ENCODE measurements at places on chromosomes 4 and X.

DNA sequence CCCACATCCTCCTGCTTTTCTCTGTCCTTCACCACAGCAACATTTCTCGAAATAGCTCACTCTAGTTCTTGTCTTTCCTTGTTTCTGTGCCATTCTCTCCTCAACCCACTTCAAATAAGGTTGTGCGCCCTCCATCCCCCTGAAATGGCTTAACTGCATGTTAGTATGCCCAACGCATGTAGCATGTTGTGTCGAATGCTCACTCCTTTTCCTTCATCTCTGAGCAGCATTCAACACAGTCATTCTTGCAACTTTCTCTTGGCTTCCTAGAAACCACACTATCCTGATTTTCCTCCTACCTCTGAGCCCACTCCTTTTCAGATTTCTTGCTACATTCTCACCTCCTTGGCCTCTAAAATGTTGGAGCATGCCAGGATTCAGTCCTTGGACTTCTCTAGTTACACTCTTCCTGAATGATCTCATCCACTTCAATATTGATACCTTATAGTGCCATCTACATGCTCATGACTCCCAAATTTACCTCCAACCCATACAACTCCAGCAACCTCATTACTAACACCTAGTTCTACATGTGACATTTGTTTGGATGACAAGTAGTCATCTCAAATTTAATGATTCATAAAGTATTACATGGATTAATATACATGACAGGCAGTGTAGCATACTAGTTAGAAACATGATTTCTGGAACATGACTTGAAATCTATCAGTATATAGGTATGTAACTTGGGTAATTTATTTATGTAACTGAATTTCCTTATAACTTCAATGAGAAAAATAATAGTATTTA is 22.3 kb downstream of the RBMX start:
- DNase-seq = no peak

- DNase-seq = no peak
These were observed 50.3 kb downstream of the PHKA2 start for GRCh38 chrX:18933617-18934016.

DNA sequence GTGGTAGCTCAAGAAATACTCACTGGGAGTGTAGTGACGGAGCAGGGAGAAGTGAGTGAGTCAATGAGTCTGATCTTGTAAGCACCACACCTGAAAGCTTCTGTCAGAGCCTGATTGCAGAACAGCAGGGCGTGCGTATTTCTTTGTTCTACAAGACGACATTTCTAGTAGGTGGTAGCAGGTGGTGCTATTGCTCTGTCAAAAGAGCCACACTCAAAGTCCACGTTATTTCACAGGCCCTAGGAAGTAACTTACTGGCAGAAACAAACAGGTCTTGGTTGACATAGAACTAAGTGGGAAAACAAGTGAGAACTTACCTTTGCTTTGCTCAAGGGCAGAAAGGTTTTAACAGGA is 46.4 kb upstream of the SPRY1 start:
- DNase-seq = no peak

DNA sequence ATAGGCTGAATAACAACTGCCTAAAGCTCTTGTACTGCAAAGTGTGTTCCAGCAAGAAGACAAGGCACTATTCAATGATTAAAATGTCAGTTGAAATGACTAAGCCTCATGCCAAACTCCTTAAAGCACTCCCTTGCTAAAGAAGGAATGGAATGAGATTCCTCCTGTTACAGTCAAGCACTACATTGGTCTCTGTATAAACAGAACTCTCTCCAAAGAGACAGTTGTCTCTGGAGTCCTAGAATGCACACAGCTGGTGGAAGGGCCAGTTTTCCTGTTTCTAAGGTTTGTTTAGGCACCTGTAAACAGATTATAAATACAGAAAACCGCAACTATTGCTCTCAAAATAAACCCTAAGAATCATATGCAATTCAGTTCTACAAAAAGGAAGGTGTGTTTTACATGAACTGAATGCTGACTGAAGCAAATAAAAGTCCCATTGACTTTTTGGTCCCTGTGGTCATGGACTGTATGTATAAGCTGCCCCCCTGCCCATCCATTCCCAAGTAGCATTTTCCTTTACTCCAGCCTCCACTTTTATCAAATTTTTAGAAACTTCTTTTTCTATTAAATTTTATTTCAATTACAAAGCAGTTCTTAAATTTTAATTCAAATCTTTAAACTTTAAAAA is 47.0 kb downstream of the FAT1 start:
- no peak for DNase-seq

DNA sequence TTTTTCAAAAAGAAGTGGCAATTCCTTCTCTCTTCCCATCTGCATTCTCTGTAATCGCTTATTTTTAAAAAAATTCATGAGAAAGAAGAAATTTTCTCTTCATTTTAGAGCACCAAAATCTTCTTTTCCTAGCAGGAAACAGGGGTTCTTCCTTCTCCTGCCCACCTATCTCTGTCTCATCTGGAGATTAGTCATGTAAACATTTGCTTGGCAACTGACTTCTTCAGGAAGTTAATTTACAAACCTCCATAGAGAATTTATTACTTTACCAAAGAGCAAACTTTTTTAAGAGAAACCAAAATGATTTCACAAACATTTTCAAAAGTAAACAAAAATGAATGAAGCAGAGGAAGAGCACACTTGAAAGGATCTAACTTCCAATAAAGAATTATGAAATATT is 13.5 kb downstream of the TTC29 start:
- no peak for DNase-seq
